ENCODE measurements at places on chromosomes 3 and 15.

DNA sequence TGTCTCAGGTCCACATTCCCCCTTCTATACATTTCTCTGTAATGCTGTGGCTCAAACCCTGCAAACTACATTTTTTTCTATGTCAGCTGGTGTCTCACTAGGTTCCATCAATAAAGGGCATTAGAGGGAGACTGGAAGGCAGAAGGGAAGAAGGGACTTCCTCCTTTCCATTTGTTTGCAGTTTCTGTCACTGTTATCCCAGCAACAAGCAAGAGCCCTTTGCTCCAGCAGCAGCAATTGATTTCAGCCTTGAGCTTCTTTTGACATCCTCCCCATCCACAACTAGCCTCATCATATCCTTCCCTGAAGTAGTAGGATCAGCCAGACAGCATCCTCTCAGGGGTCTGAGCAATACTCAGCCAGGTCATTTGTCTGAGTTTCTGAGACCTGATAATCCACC is 5.3 kb upstream of the NCK1 start:
- DNase-seq = no peak

GRCh38 chr3:188119846-188120245 is 34.1 kb upstream of the LPP start:
- DNase-seq = no peak

DNA sequence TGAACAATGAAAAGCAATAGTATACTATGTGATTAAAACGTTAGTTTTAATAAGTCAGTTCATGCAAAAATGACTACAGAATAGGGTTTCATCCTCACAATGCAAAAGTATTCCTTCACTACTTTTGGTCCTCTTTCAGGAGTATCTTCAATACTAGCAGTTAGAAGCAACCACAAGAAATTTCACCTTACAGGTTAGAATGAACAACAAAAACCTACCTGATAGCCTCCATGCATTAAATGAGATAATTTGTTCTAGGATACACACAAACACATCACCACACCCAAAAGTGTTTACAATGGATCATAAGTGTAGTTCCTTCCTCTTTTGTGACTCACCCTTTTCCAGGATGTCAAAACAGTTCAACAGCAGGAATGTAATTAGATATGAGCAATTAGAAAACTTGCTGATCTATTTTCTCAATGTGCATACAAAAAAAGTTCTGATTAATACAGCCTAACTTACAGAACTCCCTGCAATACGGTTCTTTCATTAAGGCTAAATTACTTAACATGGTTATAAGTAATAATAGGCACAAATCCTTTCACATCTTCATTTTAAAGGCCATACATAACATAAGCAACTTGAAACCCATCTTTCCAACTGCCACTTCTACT is 21.6 kb downstream of the UACA start:
- DNase-seq = peak; percentile 45

- no peak for DNase-seq
These were observed 60.9 kb downstream of the TGFBR2 start for GRCh38 chr3:30667280-30667651.

DNA sequence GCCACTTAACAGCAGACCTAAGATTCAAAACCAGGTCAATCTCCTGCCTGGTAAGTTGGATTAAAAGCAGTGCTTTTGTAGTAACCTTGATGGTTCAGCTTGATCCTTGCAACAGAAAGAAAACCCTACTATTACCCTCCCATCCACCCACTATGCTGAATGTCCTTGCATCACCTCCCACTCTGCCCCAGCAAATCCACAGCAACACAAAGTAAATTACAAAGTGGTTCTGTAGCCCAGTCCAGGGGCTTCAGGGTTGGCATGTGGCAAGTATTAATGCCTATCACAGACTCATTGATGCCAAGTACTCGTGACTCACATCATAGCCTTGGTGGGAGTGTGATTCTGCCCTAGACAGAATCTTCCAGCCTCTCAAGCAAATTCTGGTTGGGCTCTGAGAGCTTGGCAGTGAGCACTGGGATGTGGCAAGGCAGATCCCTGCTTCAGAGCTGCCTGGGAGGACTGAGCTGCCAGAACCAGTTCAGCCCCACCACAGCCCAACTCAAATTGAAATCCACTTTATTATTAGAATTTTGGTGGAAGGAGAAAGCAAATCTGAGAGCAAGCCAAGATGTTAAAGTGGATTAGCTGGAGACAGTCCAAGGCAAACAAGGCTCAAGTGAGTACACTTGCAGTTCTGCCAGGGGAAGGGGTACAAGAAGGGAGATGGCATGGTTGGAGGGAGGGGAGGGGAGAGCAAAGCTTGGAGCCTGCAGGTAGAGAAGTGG is 225.8 kb upstream of the UMPS start:
- no peak for DNase-seq
